ENCODE measurements at places on chromosomes 1 and 21.
A peak's percentile ranks its signal among the peaks of the same experiment; 100 is the strongest.

GRCh38 chr1:165364568-165365133 lies 8.1 kb upstream of the LMX1A start:
- DNase-seq: no peak

GRCh38 chr21:26116456-26117011 lies 54.0 kb downstream of the APP start:
- no peak for DNase-seq

- no peak for DNase-seq
Observed at GRCh38 chr1:156667968-156668709, 9.1 kb downstream of the NES start.

DNA sequence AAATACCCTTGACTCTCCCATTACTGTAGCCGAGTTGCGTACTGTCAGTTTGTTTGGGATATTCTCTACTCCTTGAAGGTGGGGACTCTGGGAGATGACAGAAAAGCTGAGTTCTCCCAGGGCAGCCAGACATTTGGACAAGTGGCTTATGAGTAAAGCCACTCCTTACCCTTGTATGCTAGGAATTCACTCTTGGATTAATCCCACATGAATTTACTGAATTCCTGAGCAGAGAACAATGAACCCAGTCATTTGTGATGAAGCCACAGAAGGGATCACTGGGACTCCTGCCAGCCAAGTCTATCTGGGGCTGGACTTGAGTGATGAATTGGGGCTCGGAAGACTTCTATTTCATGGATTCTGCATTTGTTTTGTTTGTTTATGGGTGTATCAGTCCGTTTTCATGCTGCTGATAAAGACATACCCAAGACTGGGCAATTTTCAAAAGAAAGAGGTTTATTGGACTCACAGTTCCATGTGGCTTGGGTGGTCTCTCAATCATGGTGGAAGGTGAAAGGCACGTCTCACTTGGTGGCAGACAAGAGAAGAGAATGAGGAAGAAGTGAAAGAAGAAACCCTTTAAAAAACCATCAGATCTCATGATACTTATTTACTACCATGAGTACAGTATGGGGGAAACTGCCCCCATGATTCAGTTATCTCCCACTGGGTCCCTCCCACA lies 25.1 kb downstream of the C1orf116 start:
- DNase-seq: no peak

DNA sequence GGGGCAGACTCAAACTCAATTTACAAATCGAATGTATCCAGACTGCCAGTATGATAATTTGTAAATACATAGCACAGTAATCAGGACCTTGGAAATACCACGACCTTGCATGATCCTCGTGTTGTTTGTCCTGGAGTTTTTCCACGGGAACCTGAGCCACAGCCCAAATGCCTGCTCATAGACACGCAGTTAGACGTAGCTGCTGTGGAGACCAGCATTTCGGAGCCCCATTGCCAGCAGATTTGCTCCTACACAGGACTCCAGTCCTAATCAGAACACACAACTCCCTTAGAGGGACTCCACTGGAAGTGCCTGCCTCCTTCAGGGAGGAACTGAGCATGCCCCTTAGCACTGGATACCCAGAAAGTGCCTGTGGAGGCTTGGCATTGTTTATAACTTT lies 163.2 kb downstream of the GALNT2 start:
- DNase-seq: no peak

DNA sequence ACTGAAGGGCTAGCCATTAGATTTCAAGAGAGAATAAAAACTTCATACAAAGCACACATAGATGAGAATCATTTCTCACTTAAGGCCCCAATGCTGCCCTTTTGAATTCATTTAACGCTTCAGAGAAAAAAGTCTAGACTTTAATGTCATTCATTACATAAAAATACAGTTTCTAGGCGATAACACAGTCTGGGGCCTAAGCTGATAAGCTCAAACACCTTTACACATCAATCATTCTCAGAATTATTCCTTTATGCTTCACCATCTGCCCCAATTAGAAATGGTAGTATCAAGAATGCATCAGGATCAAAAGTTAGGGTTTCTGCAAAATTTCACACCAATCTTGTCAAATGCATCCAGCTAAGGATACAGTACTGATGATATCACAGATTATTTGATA lies 100.1 kb upstream of the HP1BP3 start:
- DNase-seq: no peak

- peak; percentile 71 for DNase-seq
Observed at GRCh38 chr1:152185544-152186391, 26.7 kb upstream of the RPTN start.

DNA sequence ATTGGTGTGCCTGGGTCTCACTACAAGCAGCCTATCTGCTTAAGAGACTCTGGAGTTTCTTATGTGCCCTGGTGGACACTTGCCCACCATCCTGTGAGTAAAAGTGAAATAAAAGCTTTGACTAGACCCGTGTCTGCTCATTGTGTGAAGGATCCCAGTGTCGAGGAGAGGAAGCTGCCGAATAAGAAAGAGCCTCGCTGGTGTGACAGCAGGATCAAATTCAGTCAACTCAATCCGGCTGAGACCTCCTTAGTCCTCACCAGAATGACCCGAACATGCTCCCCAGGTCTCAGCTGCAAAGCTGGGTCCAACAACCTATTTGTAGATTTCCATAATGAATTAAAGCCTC lies 14.8 kb downstream of the CD2 start:
- DNase-seq: no peak

- no peak for DNase-seq
Observed at GRCh38 chr21:38881131-38881530, 75.4 kb downstream of the ETS2 start.

- DNase-seq: no peak
Observed at GRCh38 chr1:164640686-164641352, 81.8 kb downstream of the PBX1 start.

DNA sequence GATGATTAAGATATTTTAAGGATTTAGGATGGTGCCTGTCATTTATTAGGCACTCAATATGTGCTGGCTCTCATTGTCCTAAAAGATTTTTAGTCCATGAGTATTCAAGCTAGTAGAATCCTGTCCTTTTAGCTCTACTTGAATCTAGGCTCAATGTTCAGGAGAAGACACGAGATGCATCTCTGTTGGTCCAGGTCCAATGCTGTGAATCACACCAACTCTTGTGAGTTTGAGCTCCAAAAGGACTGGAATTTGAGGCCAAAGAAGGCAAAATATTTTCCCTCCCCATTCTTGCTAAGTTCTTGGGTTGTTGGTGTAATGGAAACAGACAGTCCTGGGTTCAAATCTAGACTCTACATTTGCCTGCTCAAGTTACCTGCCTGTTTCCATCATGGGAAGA lies 1.4 kb upstream of the PODN start:
- no peak for DNase-seq

DNA sequence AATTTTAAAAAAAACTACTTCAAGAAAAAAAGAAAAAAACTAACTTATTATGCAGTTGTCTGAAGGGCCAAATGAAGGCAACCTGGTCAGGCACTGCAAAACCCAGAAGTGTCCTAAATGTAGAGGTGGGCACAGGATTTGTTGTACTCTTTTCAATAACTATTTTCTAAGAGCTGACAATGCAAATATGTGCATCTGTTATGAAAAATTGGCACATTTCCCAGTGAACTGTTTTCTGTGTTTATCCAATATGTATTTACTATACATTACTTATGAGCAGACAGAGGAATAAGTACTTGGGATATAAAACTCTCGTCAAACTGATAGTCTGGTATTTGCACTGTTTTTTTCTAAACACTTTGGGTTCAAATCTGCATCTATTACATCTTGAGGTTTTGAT lies 188.0 kb upstream of the C21orf91 start:
- DNase-seq: no peak

GRCh38 chr1:966135-966703 lies at the start of gene PLEKHN1:
PLEKHN1 (plus strand) TSS chr1:966482; CDS start chr1:966532, 50 bp downstream.
- DNase-seq: no peak
